GM12864 (cell line): ENCODE measurements at places on chromosomes 1 and 21.
A peak's percentile ranks its signal among the peaks of the same experiment; 100 is the strongest.

DNA sequence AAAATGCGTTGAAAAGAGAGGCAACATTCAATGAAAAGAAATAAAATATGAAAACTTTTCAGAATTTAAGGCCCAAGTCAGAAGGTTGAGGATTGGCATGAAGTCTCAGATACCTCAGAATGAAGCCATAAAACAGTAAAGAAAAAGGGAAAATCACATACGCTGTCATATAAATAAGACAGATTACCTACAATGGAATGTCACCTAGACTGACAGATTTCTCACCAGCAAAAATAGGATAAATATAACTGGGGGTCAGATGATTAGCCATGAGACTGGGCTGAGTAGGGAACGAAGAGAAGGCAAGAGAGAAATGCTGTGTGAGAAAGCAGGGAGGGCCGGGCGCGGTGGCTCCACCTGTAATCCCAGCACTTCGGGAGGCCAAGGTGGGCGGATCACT lies 51.6 kb upstream of the DESI2 start:
- DNase-seq, result no peak

DNA sequence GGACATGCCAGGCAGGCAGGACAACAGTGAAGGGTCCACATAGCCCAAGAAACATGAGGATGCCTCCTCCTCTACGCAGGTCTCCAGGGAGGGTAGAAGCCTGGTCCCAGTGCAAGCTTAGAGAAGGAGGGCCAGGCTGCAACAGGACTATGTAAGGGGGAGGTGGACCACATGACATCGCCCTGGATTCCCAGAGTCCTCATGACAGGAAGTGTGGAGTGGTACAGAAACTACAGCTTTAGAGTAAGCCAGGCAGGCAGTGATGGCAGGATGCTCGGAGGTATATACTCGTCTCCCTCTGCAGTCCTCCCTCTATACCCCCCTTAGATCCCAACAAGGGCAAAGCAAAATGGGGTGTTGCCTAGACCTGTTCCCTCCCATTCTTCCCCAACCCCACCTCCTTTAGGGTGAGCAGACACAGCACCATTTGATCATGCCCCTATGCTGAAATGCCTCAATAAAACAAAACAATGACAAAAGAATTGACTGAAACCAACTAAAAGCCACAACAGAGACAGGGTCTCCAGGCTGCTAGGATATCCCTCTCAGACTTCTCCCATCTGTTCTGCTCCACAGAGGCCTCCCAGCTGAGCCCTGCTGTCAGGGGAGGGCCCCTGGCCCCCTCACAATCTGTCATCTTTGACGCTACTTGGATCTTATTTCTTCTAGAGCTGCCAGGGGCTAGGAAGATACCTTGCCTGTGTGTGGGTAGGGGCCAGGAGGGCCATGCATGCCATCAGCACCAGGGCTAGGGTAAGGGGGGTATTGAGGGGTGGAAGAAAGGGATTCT lies 13.1 kb downstream of the FAM78B start:
- no peak for DNase-seq

- no peak for DNase-seq
These were observed 201.0 kb upstream of the PTBP2 start for GRCh38 chr1:96520579-96520947.

GRCh38 chr1:59276439-59276851 lies 20.4 kb upstream of the FGGY start:
- no peak for DNase-seq

DNA sequence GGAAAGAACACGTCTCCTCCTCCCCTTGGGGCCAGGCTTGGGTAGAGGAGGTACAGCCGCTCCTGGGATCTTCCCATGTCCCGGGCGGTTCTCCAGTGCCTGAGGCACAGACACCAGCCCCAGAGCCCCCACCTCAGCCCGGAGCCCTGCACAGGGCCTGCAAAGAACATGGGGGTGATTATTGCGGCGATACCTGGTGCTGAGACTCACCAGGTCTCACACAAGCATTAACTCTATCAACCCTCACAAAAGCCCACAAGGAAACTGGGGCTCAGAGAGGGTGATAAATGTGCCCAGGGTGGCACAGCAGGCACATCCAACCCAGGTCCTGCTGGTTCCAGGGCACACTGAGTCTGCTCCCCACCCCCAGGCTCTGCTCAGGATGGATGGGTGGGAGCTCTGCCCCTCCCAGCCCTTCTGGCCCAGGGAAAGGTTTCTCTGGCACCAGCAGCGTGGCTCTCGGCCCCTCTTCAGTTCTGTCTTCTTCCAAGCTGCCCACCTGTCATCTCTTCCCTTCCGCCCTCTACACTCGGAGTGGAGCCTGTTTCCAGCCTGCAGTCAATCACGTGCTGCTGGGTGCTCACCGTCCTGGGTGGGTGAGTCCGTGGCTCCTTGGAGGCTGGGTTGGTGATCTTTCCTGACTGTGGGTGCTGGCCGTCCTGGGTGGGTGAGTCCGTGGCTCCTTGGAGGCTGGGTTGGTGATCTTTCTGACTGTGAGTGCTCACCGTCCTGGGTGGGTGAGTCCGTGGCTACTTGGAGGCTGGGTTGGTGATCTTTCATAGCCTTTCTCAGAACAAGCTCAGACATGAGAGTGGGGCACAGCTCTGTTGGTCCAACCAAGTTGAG lies 53.6 kb upstream of the AJAP1 start:
- DNase-seq, result no peak

GRCh38 chr1:237730826-237731350 lies 159.8 kb downstream of the ZP4 start:
- DNase-seq, result no peak

DNA sequence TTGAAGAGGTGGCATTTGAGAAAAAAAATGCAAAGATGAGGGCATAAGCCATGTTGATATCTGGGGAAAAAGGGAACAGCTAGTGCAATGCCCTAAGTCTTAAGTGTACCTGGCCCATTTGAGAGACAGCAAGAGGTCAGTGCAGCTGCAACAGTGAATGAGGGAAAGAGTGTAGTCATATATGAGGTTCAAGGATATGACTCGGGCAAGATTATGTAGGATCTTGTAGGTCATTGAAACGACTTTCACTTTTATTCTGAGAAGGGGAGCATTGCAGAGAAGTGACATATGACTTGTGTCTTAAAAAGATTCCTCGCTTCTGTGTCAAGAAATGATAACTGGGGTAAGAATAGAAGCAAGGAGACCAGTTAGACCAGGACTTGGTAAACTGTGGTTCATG lies 31.0 kb downstream of the NTMT2 start:
- DNase-seq, result no peak

GRCh38 chr1:197774466-197775281 lies 606 bp downstream of the DENND1B start:
- no peak for DNase-seq

DNA sequence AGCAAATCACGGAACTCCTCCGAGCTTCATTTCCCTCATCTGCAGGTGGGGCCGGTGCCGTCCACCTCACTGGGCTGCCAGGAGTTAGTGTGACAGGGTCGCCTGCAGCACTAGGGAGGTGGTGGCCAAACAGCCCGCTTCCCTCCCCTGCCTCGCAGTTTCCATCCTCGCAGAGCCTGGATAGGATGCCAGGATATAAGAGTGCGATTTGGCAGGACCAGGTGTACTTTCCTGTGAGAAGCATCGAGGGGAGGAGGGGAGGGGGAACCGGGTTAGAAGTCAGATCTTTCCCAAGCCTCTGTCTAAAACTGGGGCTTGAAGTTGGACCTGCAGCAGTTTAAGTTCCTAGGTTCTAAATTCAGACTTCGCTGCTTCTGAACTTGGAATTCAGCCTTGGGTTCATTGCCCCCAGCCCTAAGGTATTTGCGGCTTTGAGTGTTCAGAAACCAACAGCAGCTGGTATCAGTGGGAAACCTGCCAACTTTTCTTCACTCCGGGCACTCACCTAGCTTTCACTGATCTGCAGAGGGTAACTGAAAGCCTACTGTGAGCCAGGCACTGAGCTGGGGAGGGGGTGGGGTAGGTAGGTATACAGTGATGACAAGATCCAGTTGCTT lies 1.7 kb upstream of the JUN start:
- DNase-seq, result no peak

- DNase-seq, result no peak
These were observed 42.7 kb downstream of the GIPC2 start for GRCh38 chr1:78088486-78088885.

GRCh38 chr1:21522525-21523038 lies 13.4 kb downstream of the ALPL start:
- DNase-seq, result no peak

- no peak for DNase-seq
These were observed 407.3 kb downstream of the USP25 start for GRCh38 chr21:16137106-16137505.

GRCh38 chr1:211735208-211736170 lies 60.1 kb upstream of the NEK2 start:
- no peak for DNase-seq

- no peak for DNase-seq
These were observed 689.7 kb upstream of the PRMT6 start for GRCh38 chr1:106366627-106367319.

GRCh38 chr1:2103266-2103900 lies 53.2 kb downstream of the PRKCZ start:
- no peak for DNase-seq

DNA sequence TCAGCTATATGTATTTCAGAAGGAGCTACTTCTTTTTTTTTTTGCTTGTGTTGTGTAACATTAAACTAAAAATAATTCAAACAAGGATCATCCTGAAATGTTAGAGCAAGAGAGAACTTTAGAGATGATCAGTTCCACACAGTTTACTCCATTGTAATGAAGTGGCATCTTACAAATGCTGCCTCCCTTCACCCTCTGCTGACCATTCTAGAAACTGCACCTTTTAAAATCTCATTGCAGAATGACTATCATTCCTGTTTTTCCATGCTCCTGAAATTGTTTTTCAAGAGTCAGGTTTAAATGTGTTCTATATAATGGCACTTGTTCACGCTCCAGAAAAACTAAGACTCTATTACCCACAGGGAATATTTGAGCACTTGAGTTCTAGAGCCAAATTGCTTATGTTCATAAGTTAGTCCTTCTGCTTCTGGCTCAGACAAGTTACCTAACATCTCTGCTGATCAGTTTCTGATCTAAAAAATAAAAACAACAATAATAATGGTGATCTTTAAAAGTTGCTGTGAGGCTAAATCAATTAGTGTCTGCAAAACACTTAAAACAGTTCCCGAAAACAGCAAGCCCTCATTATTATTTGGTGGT lies 21.5 kb upstream of the SLC44A5 start:
- no peak for DNase-seq

DNA sequence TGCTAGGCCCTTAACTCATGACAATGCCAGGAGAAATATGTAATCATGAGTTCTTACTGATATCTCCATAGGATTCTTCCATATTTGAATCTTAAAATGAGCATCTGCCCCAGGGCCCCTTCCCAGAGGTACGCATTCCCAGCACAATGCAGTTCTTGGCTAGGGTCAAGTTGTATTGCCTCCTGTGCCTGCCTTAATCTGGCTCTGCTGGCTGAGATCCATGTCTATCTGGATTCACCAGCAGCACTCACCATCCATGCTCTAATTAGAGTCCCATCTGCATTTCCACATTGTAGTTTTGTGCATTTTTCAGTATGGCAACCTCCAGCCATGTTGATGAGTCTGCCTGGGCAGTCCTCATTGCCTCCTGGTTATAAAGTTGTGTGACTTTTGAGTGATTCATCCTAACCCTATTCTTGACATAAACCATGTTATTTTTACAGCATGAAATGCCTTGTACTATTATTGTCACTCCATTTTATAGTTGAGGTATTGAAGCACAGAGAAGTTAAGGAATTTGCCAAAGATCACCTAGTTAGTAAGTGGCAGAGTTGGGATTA lies 55.9 kb downstream of the CAMSAP2 start:
- no peak for DNase-seq

DNA sequence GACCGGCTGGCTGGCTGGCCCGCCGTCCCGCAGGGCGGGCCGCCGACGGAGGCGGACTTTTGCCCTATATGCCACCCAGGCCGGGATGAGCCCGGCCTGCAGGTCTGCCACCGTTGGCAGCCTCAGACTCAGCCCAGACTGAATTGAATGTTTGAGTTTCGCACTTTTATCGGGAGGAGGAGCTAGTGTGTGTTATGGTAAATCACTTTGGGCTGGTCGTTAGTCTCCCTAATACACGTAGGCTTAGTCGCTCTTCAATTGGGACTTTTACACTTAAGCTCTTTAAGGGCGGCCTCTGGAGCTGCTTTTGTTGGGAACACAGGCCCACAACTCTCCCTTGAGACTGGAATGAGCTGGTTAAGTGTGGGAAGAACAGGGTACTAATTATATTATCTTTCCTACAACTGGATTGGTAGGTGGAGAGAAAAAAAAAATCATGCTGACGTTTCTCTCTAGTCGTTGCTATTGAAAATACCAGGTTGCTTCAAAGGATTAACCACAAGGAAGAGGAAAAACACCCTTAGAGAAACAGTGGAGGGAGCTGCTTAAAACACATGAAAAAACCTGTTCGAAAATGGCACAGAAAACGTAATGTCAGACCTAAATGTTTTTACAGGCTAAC lies 1.4 kb upstream of the IRF2BP2 start:
- DNase-seq, result peak; percentile 77

DNA sequence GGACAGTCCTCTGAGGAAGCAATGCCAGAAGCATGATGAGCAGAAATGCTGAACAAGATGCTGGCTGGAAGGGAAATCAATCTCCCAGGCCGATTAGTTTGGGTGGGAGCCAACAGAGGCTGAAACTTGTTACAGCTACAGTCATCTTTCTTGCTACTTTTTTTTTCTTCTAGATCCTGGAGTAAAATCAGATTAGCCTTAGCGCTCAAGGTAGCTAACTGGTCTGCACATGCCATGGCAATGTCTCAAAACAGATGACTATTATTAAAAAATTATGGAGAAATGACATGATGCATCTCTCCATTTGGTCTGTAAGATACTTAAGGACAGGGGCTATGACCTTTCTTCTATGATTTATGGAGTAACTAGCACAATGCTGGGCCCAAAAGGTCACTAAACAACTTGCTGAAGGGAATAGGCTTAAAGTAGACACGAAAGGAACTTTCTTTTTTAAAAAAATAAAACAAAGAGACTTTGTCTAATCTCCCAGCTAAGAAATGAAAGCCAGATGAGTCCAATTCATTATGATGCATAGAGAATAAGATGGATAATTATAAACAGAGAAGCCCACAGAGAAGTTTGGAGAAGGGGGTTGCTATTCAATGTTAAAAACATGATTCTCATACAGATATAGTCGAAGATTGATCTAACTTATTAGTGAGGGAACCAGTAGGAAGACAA lies 42.5 kb downstream of the UTP25 start:
- DNase-seq, result no peak
